ENCODE measurements at places on chromosomes 3 and 15.

- no peak for DNase-seq
These were observed 1035.2 kb downstream of the MCTP2 start for GRCh38 chr15:95266451-95267061.

GRCh38 chr3:185998136-185998535 lies 60.3 kb upstream of the TRA2B start:
- no peak for DNase-seq

DNA sequence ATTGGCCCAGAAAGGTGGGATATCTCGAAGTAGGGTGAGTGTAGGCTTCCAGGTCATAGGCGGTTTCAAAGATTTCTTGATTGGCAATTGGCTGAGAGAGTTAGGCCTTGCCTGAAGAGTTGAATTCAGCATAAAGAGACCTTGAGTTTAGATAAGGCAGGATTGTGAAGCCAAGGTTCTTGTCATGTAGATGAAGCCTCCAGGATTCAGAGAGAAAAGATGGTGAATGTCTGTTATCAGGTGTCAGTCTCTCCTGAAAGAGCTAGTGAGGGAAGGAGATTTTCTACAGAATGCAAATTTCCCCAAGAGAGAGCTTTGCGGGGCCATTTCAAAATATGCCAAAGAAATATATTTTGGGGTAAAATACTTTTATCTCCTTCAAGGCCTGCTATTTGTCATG lies 217.0 kb upstream of the TLE3 start:
- DNase-seq = no peak

GRCh38 chr15:76190751-76191538 lies 120.3 kb downstream of the ETFA start:
- peak; percentile 94 for DNase-seq

DNA sequence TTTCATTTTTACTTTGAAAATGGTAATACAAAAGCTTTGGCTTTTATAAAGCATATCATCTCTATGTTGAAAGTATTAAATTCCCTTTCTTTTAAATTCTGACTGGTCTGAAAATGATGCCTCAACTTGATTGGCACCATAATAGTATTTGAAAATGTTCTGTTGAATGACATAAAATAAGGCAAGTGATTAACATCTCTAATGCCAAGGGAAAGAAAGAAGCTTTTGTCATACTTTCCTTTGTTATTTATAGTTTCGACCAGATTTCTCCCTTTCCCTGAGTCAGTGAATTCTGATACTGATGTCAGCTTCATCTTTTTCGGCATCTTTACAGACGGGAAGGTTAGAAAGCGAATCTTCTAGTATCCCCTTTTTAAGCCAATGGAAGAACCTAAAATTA lies 3.4 kb upstream of the AP4E1 start:
- no peak for DNase-seq

DNA sequence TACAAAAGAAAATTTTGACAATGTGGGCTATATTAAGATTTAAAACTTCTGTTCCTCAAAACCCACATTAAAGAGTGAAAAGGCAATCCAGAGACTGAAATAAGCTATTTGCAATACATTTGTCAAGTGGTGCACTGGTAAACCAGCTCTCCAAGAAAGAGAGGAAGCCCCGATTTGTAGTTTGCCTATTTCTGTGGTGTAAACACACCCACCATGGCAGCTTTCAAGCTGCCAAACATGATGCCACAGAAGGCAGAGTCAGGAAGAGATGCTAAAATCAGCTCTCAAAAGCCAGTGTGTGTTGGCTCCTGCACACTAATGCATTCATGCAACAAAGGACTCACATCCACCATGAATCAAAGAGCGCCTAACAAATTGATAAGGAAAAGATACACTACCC lies 17.5 kb downstream of the RFTN1 start:
- no peak for DNase-seq

DNA sequence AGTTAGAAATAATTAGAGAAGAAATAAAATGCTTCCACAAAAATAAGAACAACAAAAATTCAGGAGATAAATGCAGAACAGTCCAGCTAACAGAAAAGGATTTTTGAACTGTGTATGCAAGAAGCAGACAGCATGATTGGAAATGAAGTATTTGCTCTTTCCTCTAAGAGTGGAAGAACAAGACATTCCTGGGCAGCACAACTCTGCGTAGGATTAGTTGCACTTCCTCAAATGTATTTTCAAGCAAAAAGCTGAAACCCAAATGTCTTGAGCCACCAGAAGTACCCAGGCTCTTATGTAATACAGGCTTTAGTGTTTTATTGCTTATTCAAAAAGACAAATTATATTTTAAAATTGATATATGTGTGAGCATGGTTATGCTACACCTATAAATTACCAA lies 127.2 kb downstream of the ZBTB20 start:
- DNase-seq = no peak

- DNase-seq = no peak
These were observed 615.2 kb upstream of the NR2F2 start for GRCh38 chr15:95715116-95715903.

DNA sequence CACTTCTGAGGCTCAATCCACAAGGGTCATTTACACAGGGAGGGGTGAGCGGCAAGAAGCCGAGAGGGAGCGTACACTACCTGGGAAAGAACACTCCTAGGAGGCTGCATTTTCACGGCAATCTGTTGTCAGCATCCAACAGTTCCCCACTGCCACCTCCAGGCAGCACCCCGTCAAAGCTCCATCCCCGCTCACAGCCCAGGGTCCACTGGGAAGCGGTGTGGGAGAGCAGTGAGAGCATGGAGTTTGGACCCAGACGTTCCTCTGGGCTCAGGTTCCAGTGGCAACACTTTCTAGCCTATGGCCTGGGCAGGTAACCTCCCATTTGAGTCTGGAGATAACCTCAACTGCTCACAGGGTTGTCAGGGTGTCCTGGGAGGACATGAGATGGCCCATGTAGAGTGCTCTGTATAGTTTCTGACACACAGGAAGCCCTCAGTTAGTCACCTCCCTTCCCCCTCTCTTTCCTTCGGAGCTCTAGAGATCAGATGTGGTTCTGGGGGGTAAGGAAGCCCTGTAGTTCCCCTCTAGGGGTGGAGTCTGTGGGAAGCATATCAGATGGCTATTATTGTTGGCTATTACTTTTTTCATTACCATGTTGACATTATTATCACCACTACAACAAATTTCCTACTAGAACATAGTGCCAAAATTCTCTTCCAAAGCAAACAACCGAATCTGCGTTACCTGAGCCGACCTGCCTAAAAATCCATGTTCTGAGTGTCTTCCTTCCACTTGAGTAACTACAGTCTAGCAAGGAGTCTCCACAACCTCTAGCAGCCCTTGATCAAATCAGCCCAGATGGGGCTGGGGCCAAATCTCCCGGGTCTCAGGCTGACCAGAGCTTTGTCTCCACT lies 29.1 kb downstream of the RUVBL1 start:
- DNase-seq = no peak

- DNase-seq = no peak
These were observed 14.3 kb upstream of the PIK3R4 start for GRCh38 chr3:130760922-130761321.
